AG08395 (cell line): ENCODE measurements at places on chromosomes 3 and 15.
A peak's percentile ranks its signal among the peaks of the same experiment; 100 is the strongest.

DNA sequence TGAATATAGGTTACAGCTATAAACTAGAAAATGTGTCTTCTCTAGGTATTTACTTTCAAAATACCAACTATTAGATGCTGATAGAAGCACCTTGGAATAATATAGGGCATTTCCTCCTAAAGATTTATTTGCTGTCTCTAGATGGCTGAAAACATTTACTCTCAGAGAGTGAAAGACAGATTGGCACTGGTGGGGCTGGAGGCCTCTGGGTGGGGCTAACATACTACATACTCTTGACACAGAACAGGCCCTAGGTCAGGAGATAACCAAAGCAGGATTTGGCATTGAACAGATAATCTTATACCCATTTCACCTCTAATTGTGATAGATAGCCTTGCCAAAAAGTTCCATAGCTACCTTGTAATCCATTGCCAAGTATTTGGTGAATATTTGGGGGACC is 253.3 kb upstream of the TBC1D5 start:
- DNase-seq = no peak

DNA sequence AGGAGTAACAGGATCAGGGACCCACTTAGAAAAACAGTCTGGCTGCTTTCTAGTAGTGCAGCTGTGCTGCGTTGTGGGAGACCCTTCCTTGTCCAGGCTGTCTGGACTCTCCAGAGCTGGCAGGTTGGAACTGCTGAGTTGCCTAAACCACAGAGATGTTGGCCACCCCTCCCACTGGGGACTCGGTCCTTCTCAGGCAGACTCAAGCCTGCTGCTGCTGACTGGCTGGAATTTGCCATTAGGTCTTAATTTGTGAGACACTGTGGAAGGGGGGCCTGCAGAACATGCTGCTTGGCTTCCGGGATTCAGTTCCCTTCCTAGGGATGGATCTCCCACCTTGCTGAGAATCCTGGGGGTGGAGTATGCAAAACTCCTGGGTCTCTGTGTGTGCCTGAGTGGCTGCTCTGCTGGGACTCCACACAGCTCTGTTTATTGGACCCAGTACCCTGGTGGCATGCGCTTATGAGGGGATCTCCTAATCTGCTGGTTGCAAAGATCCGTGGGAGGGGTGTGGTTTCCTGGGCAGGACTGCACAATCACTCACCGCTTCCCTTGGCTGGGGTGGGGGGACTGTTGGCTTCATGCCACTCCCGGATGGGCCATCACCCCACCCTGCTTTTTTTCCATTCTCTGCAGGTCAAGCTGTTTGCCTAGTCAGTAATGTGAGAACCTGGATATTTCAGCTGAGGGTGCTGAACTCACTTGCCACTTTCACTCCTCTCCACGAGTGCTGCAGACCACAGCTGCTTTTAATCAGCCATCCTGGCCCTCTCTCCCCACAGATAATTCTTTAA is 150.5 kb downstream of the CFAP20DC start:
- DNase-seq = peak; percentile 7

GRCh38 chr15:74168711-74169126 is 4.8 kb upstream of the ISLR start:
- DNase-seq = no peak

DNA sequence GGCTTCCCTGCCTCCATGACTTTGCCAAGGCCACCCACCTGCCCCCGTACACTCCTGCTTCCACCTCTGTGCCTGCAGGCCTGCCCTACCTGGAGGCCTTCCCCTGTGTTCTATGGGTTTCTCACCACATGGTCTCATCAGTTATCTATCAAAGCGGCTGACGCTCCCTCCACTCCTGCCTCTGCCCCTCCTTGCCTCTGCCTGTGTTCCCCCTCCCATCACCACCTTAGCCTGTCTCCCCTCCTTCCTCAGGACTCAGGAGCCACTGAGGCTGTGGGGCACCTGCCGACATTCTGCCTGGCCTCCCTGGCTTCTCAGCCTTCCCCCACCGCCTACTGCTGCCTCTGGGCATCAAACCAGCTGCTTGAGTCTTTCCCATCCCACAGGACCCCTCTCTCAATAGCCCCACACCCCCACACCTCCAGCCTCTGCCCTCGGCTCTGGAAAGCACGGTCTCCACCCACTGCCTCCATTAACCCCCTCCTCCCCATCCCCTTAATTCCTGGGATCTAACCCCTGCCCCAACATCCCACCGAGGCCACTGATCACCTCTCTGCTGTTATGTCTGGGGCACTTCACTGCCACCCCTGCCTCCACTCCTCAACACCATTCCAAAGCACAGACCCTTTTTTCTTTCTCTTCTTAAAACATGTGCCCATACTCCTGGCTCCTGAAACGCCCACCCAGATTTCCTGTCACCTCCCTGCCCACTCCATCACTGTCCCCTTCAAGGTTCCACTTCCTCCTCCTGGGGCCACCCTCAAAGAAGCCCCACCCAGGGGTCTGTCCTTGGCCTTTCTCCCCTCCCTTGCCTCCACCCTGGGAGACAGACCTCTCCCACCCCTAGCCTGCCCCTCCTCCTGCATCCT is 24.4 kb upstream of the CYP11A1 start:
- DNase-seq = no peak

GRCh38 chr3:69379661-69380060 is 6.2 kb downstream of the FRMD4B start:
- no peak for DNase-seq

DNA sequence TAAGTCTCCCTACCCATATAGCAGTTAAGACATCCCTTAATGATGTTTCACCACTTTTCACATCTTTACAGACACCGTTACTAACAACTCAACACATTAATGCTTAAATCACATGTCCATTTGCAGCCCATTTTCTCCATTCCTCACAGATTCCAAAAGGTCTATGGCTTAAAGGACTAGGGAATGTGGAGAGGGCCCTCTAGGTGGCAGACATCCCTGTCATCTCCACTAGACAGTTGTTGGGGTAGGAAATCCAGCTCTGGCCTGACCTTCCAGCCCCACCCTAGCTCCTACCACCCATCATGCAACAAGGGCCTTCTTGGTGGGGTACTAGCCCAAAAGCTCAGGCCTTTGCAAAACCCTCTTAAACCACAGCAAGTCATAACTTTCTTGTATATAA is 25.2 kb downstream of the CPEB1 start:
- peak; percentile 4 for DNase-seq

- no peak for DNase-seq
Measured at GRCh38 chr3:45792036-45792435, 4.3 kb downstream of the SLC6A20 start.

- no peak for DNase-seq
Measured at GRCh38 chr3:196332168-196332567, 6.0 kb downstream of the TM4SF19 start.

- no peak for DNase-seq
Measured at GRCh38 chr3:43865887-43866528, 175.3 kb downstream of the ABHD5 start.

- no peak for DNase-seq
Measured at GRCh38 chr3:24853685-24854490, 359.2 kb upstream of the THRB start.

GRCh38 chr15:63194302-63194701 is 4.9 kb downstream of the RAB8B start:
- no peak for DNase-seq

DNA sequence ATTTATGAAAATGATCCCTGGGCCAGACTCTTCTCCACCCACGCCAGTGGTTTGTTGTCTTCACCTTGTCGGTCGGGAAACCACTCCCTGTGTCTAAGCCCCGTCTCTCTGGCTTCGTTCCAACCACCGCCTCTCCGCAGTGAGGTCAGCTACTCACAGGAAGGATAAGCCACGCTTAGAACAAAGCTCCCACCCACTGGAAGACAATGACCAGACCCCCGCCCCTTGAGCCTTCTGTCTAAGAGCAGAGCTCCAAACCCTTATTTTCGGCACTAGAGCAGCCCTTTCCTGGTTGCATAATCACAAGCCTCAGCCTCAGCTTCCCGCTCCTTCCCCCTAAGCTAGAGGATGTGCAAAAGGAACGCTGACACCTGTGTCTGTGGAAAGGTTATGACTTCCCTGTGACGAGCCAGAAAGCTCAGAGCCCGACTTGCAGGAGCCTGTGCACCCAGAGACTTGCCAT is 114.9 kb upstream of the MEF2A start:
- DNase-seq = no peak
